ENCODE measurements at places on chromosomes 3 and 15.

DNA sequence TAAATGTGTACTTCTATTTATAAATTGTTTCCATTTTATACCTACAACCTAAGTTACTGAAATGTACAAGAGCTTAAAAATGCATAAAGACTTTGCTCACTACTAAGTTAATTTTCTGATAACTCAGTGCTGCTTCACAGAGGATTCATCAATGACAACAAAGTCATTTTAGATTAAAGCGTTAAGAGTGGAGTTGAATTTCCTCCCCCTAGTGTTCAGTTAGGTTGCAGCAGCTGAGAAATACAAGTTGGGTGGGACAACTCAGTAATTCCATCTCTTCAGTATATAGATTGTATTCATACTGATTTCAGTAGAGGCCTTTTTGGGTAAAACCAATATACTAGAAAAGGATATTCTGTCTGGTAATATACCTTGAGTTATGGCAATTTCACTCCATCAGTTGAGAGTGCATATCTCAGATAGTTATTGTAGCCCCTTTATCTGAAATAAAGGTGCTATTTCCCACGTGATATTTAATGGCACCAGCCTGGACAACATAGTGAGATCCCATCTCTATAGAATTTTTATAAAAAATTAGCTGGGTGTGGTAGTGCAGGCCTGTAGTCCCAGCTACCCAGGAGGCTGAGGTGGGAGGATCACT is 6.9 kb upstream of the RPL35A start:
- DNase-seq: no peak

GRCh38 chr3:13133471-13133981 is 60.3 kb upstream of the IQSEC1 start:
- peak; percentile 69 for DNase-seq

DNA sequence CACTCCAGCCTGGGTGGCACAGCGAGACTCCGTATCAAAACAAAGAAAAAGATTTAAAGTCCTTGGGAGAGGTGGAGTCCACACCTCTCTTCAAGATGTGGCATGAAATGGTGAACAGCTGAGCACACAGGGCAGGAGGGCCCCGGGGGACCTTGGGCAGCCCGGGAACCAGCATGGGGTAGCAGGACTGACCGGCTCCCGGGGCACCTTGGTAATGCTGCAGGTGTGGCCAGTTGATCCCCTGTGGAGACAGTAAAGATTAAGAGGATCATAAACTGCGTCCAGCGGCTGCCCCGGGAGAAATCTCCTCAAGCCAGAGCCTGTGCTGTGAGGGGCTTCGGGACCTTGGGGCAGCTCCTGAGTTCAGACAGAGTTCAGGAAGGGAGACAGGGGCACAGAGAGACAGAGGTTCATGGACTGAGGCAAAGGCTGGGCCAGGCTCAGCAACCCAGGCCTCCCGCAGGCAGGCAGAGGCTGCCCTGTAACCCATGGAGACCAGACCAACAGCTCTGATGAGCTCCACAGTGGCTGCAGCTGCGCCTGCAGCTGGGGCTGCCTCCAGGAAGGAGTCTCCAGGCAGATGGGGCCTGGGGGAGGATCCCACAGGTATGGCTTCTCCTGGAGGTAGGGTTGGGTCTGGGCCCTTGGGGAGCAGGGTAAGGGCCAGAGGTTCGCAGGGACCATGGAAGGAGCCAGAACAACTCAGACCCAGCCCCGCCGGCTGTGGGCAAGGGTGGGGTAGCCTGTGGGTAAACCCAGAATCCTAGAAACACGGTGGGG is at the start of gene NR2E3:
TSS of gene NR2E3 (plus strand) at position 299 of the 780 bp plus-strand sequence. CDS start at position 489, 190 bp downstream.
- DNase-seq: no peak

DNA sequence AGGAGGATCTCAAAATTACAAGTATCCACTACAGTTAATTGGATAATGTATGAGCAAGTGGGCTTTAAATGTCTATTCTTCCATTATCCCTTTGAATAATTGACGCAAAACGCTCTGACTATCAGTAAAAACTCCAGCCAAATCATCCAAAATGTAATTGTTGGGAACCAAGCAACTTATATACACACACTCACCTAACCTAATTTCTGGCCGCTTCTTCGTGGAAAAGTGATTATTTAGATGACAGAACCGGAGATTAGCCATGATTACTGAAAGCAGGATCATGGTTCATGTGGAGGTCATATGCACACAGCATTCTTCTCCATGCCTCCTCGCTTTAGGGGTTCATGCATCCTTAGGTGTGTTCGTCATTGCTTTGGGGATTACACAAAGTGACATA is 992.4 kb downstream of the NAALADL2 start:
- DNase-seq: no peak

GRCh38 chr3:133369068-133369440 is 30.8 kb upstream of the BFSP2 start:
- DNase-seq: no peak
